Right atrium auricular region (tissue), 2 donors: ENCODE measurements at places on chromosomes 3 and 15. TPM values are rescaled to one million over a fixed set of nuclear protein-coding genes. Genes with fewer than 3 reads are reported as not detected.

Gene LCTL
- not detected for total RNA-seq

Gene STXBP5L
- not detected for total RNA-seq

Gene GOLGA6L9
- total RNA-seq = 0.63 TPM

Gene SEMA6D
- 12.2 TPM for total RNA-seq

Gene CAND2
- 45.2 TPM for total RNA-seq

Gene ZNF662
- total RNA-seq = 1.7 TPM

Gene HCLS1
- 26.1 TPM for total RNA-seq

Gene RSL24D1
- 48.2 TPM for total RNA-seq

Gene ANKRD63
- total RNA-seq = 0.44 TPM

Gene SMARCC1
- total RNA-seq = 19.3 TPM

GRCh38 chr3:188881954-188882641, 289.7 kb upstream of the TPRG1 start:
- DNase-seq = no peak

DNA sequence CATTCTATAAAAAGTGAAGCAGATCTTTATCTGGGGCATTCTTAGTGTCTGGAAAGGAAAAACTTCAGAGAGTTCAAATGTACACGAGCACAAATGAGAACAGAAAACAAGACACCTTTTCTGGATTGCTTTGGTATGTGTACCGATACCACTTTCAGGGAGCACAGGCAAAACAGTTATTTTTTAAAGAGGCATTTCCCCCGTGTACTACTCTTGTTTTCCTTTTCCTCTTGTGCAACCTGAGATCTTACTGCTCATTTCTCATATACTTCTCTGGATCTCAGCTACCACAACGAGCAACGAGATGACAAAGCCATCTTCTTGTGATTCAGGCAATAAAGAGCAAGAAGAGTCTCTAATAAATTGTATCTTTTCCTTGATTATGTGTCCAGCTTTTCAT, 463.6 kb downstream of the SHQ1 start:
- no peak for DNase-seq

DNA sequence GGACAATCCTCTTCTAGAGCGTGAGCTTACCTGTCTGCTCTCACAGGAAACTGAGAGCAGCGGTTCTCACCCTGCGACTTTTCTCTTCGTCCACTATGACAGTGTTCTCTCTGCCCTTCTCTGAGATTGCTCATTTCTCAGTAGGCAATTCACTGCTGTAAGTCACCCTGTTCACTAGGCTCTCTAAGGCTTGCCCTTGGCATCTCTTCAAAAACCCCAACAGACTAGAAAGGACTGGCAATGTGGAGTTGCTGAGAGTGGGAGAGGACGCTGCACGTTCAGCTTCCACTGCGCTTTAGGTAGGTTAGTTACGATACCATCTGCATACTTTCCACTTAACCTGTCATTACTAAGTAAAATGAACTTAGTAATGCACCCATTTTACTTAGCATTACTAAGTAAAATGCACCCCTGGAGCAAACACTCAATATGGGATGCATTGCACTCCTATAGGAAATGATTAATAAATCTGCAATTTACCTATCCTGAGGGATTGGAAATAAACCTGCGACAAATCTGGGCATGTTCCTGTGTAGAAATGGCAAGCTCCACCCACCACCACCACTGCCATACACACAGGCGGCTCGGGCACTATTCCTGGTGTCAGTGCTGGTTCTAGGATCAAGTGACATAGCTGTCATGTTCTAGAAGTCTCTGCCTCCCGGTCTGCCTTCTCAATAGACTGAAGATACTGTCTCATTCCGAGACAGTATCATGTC, 21.4 kb downstream of the XPC start:
- DNase-seq = no peak

DNA sequence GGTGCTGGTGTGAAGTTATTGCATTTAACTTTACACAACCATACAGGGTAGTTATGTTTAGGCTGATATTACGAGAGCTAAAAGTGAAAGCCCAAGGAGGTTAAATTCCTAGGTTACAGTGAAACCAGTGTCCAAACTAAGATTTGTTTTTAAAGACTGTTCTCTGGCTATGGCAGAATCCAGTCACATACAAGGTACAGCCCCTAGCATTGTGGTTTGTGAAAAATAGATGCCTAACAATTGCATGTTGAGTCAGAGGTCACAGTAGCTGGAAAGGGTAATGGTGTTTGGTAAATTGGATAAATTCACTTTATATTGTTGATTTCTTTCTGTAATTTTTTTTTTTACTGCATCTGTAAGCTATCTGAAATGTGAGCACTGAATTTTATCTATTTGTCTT, 614.6 kb upstream of the TBL1XR1 start:
- DNase-seq = no peak

DNA sequence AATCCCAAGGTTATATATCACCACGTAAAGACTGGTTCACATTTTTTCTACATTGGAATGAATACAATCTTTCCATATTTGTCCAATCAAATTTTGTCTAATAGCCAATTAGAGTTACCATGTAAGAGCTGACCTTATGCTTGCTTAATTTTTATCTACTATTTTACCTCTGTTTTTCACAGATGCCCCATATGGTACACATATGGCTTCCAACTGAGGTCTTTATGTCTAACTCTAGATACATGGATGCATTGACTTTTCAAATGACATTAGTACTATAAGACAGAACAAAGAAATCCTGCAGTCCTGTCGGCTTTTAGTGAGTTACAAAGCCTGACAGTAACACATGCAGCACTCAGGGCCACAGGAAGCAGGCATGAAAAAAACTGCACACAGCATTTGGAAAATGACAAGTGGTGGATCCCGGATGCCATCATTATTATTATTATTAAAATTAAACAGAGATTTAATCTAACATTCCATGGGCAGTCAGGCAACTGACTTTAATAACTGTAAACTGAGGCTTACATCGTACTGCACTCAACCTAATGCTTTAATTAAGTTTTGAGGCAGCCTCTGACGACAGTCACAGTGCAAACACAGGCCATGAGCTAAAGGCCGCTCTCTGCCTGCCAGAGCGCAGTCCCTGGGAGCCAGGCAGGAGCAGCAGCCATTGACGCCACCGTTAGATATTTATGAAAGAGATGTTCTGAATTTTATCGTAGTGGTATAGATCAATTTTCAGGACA, 113.9 kb upstream of the TMCO5A start:
- DNase-seq = no peak

DNA sequence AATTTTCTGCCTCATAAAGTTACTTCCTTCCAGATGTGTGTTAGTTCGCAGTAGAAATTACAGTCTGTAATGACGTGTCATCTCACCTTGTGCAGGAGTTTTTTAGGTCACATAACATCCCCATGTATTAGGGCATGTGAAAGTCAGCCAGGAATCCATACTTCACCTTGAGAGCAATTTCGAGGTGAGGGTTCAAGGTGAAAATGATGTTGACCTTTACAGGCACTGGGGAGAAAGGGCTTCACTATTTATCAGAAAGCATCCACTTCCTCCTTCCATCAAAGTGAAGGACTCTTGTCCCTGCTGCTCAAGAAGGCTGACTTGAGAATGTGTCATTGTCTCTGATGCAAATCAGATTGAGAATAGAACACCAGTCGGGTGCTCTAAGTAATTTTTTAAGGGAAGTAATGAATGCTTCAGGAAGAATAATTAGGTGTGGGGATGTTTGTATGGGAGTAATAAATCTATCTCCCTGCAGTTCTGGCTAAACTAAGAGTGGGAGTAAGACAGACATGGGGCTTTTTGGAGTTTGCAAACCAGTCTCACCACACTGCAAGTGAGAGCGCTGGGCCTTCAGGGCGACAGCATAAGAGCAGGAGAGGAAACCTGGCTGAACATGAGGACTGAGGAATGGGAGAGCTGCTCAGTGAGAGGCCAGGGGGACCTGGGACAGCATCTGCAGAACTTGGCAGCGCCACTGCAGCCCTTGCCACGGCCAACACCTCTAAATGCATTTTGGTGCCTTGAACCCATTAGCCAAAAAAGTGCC, 85.9 kb upstream of the IL12A start:
- no peak for DNase-seq

DNA sequence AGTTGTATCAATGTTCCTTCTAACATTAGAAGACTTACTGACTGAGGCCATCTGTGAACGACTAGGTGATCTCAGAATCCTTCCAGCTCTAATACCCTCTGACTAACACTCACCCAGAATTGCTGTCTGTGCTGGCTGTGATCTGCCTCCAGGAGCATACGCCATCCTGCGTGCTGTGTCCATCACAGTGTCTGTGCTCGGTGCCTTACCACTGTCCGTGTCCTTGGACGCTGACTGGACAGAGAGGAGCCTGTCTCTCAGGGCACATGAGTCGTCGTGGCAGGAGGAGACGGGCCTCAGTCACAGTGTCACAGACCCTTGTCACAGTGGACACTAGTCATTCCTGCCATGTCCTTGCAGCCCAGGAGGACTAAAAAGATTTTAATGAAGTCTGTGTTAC, 83.1 kb downstream of the LMLN start:
- DNase-seq = no peak

DNA sequence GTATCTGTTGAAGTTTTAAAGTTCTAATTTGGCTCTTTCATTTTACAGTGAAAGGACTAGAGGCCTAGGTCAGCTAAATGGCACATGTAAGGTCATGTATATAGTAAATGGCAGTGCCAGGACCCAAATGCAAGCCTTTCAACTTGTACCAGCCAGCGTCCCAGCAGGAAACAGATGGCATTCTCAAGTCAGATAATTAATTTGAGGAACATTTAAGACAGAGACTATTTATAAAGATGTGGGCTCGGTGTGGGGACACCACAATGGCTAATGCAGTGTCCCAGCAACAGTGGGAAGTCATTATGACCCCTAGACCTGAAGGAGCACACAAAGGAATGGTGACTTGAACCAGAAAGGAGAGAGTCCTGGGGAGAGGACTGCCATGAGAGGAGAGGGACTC, 6.1 kb downstream of the MINDY4B start:
- no peak for DNase-seq

DNA sequence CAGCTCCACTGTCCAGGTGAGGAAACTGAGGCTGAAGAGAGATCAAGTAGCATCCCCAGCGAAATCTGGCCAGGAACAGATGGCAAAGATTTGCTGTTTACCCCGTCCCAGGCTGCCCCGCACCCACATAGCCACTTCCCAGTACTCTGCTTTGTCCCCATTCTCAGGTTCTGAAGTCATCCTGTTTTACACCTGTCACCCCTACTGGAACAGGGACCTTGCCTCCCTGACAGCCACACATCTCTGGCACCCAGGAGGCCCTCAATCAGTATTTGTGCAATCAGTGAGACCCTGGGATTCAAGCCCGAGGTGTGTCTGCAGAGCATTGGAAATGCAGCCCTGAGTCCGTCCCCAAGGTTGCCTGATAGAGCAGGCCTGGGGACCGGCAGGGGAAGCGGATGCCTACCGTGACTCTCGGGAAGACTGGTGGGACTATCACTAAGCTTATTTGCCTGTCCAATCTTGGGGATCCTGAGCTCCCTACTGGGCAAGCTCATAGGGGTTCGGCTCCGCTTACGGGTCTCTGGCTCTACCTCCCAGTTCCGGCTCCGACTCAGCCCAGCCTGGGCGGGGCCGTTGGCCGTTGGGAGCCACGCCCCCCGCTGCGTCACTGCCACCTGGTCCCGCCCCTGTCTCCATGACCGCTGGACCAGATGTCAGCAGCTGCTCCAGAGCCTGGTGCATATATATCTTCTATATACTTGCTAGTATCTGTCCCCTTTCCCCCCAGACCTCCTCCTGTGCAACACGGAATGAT, 17.5 kb upstream of the FANCD2 start:
- peak; percentile 91 for DNase-seq

GRCh38 chr3:145094355-145094941, 1066.5 kb downstream of the PLOD2 start:
- no peak for DNase-seq

DNA sequence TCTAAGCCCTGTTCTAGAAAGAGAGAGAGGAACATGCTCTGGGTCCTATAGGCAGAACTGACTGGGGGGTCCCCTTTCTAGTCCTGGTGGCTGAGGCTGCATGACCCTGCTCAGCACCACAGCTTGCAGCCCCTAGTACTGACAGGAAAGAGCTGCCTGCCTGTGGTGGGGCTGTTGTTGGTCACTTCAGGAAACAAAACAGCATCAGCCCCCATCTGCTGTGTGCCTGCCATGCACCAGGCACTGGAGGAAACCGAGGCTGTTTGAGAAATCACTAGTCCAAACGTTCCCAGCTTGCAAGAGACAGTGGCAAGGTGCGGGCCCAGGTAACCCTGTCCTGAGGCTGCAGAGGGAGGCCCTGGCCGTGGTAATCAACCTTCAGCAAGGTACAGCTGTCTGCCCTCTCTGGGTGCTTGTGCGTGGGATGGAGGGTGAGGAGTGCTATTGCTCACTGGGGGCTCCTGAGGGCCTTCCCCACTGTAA, 90.6 kb downstream of the IQSEC1 start:
- DNase-seq = no peak

- DNase-seq = no peak
These were observed 70.3 kb upstream of the ARL8B start for GRCh38 chr3:5051772-5052171.

- no peak for DNase-seq
These were observed 191.3 kb downstream of the SHOX2 start for GRCh38 chr3:157914882-157915281.
